ENCODE measurements at places on chromosomes 1 and 21. TPM values are rescaled to one million over a fixed set of nuclear protein-coding genes. Genes with fewer than 3 reads are reported as not detected.

Gene GJA8
- total RNA-seq, result not detected

DNA sequence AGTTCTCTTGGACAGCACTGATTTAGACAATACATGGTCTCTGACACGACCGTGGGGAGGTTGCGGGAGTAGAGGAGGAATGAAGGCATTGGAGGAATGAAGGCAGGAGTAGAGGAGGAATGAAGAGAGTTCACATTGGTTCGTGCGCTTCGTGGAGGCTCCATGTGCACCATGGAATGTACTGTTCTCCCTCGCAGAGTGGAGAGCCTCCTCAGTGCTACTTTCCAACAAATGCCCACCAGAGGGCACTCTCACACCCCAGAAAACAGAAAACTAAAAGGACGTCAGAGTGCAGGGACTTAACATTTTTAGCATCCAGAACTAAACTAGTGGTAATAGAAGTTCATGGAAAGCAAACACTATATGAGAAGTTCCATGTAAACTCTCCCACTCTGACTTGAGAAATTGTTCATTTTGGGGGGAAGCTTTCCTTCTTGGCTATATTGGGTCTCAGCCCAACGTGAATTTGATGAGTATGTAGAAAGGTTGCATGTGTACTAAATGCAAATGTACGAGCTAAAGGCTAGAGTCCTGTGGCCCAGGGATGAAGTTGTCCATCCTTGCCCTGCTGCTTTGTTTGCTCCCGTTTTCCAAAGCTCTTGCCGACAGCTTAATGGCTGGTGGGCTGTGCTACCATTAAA, 211.6 kb downstream of the LMX1A start:
- DNase-seq, result no peak

GRCh38 chr1:35599411-35599810, 26.3 kb downstream of the TFAP2E start:
- DNase-seq, result no peak

Gene KCNK2
- not detected for total RNA-seq

GRCh38 chr1:83697220-83697619, 301.7 kb downstream of the TTLL7 start:
- no peak for DNase-seq

- DNase-seq, result no peak
Observed at GRCh38 chr1:172940174-172940855, 110.4 kb downstream of the TNFSF18 start.

Gene CFAP141
- total RNA-seq, result not detected

Gene HES3
- total RNA-seq, result not detected

Gene FMO4
- 0.86 TPM for total RNA-seq

Gene GJA9
- not detected for total RNA-seq

GRCh38 chr1:167695756-167696561, 25.8 kb upstream of the MPZL1 start:
- DNase-seq, result no peak

DNA sequence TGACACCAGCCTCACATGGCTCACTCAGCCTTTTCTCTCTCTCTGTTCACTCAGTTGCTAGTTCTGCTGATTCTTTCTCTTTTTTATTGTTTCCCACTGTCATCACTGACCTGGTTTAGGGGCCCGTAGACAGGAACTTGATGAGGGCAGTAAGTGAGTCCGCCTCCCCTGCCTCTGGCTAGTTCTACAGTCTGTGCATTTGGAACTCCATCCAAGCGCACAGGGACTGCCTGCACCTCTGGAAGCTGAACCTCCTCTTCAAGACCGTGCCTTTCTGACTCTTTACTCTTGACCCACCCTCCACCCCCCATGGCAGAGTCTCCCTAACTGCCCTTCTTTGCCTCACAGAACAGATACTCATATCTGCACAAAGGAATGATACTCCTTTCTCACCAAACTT, 4.2 kb downstream of the TENT5C start:
- no peak for DNase-seq

DNA sequence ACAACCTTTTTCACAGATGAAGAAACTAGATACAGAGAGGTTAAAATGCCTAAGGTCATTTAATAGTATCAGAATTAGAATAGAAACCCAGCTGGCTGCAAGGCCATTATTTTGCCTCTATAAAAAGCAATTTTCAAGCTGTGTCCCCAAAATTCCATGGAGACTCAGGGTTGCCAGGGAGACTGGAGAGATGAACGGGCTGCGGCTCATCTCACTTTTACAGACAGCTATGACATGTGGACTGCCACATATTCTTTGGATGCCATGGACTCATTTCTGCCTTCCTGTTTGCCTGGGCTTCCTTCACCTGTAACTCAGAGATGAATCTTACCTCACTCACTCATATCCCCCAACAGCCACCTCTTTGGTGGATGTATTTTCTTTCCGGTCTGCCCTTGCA, 17.0 kb downstream of the TOR1AIP2 start:
- no peak for DNase-seq

DNA sequence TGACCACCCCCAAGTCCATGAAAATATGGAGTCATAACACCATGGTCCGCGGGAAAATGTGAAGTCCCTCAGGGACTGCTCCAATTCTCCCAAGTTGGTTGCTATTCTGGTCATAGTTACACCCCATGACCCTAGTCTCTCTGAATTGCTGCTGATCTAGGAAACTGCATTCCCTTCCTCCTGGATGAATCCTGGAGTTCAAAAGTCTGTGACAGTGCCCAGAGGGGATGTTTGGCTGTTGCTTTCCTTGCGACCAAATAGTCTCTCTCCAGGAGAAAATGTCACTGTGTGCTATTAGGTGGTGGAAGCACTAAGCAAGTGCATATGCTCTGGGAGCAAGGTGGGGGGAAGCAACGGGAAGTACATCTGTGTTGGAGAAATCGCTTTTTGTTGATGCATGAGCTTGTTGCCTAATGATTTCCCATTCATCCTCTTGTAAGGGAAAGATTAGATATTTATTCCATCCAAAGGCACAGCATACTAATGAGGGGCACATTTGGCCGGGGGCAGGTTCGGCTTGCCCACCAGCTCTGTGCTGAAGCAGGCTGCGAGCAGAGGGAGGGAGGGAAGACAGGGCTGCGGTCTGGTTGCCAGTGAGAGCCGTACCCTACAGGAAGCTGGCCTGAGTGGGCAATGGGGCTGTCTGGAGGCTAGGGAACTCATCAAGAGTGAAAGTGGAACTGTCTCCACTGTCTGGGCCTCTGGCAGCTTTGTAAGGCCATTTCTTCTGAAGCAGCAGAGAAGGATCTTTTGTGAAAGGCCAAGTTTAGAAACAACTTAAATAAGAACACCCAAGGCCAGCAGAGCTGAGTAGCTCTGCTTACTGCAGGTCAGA, 27.2 kb downstream of the SYT6 start:
- DNase-seq, result no peak

Gene CDC20
- total RNA-seq, result 189 TPM

DNA sequence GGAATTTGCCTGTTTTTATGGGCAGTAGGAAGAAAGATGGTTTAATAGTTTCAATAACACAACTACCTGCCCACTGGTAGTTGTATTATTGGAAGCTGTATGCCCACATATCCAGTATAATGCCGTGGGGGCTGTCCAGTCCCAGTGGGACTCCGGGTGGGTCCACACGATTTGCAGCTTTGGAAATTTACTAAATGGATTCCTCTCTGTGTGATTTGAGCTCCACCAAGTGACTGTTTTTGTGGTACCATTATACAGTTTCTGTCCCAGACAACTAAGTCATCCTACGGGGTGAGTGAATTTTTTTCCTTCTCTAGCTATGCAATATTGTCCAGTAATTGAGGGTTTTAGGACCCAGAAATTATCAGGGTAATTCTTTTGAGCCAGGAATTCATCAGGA, 86.8 kb downstream of the PLA2G4A start:
- DNase-seq, result no peak

DNA sequence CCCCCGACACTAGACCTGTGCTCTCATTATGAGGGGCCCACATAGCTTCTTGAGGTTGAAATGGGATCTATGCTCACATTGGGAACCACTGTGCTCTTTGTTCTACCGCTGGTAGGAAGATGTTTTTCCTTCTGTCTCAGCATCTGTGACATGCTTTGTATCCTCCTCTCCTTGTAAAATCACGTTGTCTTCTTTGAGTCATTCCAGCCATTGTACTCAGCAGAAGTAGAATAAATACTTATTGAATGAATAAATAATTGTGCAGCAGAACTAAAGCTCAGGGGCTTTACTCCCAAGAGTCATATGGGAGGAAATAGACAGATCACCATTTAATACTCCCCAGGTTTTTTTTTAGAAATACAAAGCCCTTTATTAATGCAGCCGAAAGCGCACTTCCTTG, 66.3 kb upstream of the EDEM3 start:
- DNase-seq, result no peak

GRCh38 chr21:31599563-31599962, 59.9 kb upstream of the SOD1 start:
- no peak for DNase-seq

GRCh38 chr21:26388731-26389231, 184.3 kb downstream of the CYYR1 start:
- DNase-seq, result peak; percentile 11

DNA sequence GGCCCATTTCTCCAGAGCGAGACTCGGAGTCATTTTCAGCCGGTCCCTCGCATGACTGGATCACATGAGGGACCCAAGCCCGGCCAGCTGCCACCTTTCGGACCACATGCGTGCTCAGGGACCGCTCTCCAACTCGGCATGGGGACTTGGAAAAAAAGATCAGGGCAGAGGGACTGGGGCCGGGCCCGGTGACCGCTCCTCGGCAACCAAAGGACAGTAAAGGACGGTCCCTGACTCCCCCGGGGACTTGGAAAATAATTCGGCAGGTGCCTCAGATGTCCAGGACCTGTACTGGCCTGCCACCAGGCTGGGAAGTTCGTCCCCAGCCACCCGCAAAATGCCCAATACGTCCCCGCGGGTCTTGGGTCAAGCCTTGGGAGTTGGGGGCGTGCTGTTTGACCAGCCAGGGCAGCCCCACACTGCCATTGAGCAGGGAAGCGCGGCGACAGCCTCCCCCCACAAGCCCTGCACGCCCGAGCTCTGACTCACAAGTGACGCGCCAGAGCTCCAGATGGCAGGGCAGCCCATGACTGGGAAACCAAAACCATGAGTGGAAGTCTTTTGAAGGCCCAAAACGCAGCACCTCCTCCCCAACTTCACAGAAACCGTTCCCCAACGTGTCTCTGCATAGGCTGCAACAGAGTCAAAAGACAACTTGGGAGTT, 134.5 kb downstream of the LIPI start:
- no peak for DNase-seq

All from pulmonary artery endothelial cell (primary cell).